T1000 (cell line): ENCODE measurements at places on chromosomes 13 and 19.

DNA sequence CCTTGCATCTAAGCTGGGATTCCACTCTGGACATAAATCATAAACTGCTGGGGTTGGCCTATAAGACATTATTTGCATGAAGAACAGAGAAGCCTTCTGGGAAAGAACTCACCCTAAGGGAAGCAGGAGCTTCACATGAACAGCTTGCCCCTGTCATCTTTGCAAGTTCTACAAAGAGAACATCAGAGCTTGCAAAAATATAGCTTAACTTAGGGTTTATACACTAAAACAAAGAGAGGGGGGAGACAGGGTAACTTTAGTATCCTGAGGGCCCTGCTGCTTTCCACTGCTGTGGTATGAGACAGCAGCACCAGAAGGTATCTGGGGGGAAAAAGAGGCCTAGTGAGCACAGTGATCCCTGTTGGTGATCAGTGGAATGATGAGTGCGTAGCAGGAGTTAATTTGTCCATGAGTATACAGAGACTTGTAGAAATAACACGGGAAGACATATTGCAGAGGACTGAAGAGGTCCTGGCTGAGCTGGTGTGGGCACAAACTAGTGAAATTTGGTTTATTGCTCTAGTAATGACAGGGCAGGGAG, 116.1 kb upstream of the TSC22D1 start:
- DNase-seq, result no peak

GRCh38 chr19:13430790-13431582, 75.3 kb downstream of the CACNA1A start:
- DNase-seq, result no peak

GRCh38 chr19:1507763-1508506, 4.9 kb downstream of the ADAMTSL5 start:
- peak; percentile 99 for DNase-seq

DNA sequence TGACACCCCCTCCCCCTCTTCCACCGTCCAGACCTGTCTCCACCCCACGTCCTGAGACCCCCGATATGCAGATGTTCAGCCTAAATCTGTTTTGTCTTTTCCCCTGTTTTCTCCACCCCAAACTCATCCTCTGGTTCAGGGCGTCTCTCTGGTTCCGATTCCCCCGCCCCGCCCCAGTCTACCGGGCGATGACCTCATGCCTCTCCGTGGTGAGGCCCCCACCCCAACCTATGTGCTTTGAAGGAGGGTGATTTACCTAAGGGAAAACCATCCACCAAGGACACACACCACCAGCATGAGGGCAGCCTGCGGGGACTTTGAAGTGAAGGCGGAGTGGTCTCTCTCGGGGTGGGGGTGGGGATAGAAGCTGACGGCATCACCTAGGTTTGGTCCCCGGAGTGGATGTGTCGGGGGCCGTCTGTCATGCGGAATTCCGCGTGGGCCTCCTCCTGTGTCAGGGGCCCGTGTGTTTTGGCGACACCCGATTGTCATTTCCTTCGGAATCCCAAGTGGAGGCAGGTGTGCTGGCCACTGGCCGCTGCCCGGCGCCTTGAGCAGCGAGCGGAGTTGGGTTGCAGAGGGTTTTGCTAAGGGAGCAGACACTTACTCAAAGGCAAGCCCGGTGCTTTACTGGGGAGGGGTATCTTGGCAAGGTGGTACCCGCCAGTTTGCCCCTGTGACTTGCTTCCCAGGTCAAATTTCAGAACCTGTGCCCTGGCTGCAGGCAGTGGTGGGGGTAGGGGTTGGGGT, 1.4 kb downstream of the FZR1 start:
- no peak for DNase-seq
